ENCODE measurements at places on chromosomes 4 and X.

GRCh38 chr4:133465022-133465421, 315.9 kb downstream of the PCDH10 start:
- DNase-seq, result no peak

- peak; percentile 59 for DNase-seq
Measured at GRCh38 chr4:14254252-14254651, 626.7 kb upstream of the BOD1L1 start.

GRCh38 chr4:147924604-147925412, 192.9 kb downstream of the ARHGAP10 start:
- peak; percentile 65 for DNase-seq

DNA sequence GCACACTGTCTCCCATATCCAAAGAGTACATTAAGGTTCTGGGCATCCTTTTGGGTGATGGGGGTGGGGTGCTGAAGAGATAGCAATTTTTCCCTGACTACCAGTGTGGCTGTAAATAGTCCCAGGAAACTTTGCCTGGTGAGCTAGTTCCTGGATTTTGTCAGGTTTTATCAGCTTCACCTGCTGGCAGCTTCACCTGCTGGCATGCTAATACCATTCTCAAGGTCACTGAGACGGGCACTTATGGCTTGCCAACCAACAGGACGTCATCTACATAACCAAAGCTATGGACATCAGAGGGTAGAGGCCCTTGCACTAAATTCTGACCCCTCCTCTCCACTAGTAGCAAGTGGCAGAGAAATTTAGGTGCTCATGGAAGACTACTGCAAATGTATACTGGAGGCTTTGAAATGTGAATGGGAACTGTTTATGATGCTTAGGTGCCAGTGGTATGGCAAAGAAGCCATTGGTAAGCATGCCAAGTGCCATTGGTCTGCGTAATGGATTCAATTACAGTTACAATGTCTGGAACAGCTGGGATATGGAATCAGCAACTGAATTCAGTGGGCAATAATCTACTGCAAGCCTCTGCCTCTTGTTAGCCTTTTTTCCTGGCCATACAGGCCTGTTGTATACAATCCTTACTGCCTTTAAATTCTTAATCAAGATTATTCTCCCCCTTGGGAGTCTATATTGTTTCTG, 71.6 kb upstream of the SH3RF1 start:
- no peak for DNase-seq

DNA sequence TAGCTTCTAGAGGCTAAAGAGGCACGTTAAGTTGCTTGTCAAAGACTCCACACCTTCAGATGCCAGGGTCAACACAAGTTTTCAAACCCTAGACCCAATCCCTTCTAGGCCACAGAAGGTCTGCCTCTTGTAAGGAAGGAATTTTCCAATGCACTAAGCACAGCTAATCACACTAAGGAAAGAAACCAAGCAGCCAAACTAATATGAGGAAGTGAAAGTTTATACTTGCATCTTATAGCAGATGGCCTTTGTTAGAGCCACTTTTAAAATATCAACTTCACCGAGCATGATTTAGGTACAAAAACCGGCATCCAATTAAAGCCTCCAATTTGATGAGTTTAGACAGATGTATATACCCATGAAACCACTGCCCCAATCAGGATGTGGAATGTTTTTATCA, 9.9 kb downstream of the FHL1 start:
- DNase-seq, result no peak

DNA sequence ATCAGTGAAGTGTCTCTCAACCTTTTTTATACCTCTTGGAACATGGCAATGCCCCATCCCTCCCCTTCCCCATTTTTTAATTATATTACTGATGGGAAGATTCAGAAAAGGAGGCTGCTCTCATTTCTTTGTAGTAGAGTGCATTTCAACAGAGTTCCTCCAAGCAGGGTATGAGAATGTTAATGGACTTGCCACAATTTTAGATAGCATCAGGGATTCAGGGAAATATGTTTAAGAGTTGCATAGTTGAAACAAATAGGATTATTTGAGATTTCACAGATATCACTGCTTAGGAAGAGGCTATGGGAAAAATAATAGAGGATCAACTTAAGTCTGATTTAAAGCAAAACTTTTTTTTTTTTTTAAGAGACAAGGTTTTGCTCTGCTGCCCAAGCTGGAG, 46.2 kb downstream of the DIPK2B start:
- no peak for DNase-seq

DNA sequence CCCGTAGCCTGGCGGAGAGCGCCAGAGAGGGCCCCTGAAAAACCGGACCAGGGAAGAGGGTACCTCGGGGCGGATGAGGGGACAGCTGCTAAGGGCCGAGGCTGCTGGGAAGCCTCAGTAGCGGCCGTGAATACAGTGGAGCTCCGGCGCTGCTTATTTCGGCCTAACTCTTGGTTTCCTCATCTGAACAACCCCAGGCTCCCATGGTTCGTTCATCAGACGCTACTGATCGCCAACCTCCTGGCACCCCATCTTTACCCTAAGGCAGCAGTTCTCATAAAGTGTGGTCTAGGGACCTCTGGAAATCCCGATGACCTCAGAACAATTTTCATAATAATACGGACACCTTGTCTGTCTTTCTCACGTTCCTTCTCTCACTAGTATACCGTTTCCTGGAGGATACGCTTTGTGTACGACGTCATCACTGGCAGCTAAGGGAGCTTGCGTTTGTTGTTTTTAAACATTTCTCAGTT, 645 bp upstream of the RAB28 start:
- peak; percentile 52 for DNase-seq

GRCh38 chr4:83231620-83232076, 53.0 kb downstream of the COQ2 start:
- DNase-seq, result no peak

DNA sequence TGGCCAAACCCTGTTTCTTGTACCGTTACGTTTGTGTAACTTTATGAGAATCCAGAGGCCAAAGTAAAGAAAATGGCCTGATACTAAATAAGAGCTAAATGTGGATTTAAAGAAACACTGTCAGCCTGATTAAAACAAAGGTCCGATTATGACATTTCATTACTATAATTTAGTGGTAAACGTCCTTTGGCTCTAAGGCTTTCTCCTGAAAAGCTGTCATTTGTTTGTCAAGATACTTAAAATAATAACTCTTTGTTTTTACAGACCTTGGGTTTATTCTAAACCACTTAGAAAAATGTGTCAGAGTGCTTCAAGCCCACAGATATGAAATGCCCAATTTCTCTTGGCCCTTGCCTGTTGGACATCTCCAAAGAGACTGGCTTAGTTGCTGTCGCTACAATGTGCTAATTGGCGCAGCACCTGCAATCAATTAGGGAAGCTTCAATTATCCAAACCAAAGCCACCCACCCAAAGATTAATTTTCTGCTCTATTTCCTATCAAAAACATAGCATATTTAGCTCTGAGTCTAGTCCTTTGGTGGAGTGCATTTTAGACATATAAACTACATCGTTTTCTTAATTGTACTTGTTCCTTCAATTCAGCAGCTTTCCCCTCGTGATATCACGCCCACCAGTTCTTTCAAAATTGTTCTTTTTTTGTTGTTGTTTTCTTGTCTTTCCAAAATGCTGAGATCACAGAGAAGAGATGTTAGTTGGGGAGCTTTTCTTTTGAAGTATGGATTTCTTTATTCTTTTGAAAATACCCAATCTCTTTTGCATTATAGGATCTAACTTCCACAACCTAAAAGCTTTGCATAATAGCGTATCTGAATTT, 13.6 kb downstream of the SMIM20 start:
- no peak for DNase-seq

- no peak for DNase-seq
Measured at GRCh38 chr4:180101348-180102083, 2141.7 kb upstream of the TENM3 start.

DNA sequence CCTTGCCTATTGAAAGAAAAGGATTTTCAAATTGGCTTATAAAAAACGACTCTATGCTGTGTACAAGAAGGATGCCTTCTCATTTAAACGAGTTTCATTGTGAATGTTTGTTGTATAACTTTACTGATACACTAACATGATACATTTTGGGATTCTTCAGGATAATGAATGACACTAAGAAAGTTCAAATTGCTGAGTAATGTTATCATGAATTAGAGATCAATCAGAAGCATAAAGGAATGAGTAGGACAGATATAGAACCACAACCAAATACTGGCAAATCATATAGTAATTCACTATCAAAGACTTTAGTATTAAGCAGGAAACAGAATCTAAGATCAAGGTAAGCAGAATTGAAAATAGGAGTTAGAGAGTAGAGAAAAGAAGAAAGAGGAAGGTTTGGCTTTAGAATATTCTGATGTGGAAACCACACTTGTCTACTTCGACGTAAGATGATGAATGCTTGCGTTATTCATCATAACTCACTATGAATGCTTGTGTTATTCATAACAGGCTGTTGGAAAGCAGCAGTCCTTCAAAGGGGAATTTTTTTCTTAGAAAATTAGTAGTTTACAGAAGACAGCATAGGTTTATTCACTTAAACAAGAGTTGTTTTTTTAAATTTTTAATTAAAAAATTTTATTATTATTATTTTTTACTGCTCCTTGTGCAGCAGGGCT, 13.4 kb downstream of the CCDC158 start:
- DNase-seq, result no peak

DNA sequence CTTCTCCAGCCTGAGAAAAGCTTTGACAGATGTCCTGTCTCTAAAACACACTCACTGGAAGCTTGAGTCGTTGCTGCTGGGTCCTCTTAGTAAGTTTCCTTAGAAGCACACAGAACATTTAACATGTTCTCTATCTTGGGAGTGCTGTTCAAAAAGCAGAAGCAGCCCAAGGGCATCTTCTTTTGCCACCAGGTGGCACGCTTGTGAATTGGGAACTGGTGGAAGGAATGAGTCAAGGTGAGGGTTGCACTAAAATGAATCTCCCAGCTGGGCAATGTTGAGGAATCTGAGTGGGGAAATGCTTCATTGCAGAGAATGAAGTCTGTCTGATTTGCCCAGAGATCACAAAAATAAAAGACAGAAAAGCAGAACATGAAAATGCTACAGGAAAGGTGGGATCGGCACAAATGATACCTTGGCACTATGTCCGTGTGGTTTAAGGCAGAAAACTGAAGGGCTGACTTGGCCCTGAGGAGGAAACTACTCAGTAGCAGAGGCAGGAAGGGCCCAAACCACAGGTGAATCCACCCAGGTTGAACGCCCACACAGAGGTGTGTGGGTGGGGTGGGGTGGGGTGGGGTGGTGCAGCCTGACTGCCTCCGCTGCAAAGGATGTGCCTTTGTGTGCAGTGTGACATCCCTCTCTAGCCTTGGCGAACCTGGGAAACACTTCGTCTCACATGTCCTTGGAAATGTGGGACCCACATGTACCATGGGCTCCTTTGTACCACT, 26.0 kb downstream of the KIT start:
- peak; percentile 13 for DNase-seq

- peak; percentile 90 for DNase-seq
Measured at GRCh38 chr4:152784490-152785350, 5.0 kb downstream of the ARFIP1 start.

- DNase-seq, result no peak
Measured at GRCh38 chr4:135316266-135316779, 1114.7 kb upstream of the PABPC4L start.

GRCh38 chr4:137602436-137602835, 70.1 kb upstream of the PCDH18 start:
- DNase-seq, result no peak

DNA sequence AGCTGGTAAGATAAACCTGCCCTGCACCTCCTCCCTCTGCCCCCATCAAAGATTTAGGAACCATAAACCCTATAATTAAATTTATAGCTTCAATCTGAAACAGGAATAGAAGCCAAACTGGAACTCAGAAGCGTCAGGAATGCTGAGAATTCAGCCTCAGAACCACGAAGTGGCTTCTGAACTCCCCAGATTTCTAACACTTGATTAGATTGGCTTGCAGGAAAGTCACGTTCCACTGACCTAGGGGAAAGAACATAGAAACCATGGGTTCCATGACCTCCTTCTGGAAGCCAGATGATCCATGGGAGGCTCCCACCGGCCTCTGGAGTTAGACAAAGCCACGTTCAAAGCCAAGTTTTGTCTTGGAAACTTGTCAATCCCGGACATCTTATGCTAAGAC, 356.5 kb downstream of the MID1IP1 start:
- DNase-seq, result peak; percentile 13

GRCh38 chr4:27619435-27619834, 758.8 kb downstream of the STIM2 start:
- peak; percentile 1 for DNase-seq

DNA sequence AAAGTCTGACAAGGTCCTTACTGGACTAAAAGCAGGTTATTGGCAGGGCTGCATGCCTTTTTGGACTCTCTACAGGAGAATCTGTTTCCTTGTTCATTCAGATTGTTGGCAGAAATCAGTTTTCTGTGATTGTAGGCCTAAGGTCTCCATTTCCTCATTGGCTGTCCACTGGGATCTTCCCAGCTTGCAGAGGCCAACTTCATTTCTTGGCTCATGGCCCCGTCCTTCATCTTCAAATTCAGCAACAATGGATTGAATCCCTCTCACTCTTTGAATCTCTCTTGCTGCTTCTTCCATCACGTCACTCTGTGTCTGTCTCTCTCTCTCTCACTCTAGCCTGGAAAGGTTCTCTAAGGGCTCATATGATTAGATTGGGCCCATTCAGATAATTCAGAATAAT, 14.9 kb upstream of the GLUD2 start:
- DNase-seq, result no peak
